ENCODE measurements at places on chromosomes 16 and 17.

DNA sequence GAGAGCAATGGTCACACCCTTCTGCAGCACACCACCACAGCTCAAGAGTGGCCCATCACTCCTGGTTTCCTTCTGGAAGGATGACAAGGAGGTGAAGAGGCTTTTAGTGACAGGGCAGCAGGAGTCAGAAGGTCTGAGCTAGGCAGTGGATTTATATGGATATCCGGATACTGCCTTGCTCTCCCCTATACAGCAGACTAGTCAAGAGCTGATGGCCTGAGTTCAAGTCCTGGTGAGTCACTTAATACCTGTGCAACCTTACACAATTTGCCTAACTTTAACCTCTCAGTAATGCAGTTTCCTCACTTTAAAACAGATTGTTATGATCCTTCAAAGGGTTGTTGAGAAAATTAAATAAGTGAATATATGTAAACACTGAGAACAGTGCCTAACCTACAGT, 22.9 kb downstream of the MYO18A start:
- DNase-seq, result no peak

- no peak for DNase-seq
Observed at GRCh38 chr16:2897110-2897509, 14.1 kb downstream of the FLYWCH2 start.

DNA sequence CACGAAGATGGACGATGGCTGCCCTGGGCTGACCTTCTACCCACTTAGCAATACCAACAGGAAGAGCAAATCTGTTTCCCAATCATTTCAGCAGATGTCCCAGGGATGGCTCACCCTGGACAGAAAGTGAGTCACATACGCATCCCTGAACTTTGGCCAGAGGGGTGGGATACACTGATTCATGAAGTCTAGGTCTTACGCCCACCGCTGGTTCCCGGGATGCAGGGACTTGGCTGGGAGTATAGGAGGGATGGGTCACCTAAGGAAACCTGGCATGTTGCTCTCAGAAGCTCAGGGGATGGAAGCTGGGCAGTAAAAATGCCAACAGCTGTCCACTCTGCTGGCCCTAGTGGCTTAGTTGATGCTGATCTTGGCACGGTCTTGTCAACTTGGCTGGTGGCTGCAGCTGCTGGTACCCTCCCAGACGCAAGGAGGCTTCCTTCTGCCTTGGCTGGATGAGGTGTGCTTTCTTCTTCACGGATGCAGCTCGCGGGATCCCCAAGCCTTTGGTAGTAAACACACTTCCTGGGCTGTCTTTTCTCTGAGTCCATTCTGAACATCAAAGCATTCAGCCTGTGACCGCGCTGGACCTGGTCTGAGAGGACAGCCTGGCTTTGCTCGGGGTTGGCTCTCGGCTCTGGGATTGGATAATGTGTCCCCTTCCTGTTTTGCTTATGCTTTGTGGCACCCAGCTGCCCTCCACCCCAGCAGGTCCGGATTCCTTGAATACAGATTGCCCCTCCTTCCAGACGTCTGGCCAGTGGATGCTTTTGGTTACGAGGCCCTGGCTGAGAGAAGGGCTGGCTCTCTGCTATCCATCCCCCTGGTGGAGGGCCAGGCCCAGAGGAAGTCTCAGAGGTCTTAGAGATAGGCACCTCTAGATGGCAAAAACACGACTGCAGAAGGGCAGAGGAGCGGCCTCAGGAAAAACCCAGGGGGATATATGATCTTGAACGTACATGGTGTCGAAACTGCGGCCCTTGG, 71.5 kb downstream of the RAP1GAP2 start:
- no peak for DNase-seq

DNA sequence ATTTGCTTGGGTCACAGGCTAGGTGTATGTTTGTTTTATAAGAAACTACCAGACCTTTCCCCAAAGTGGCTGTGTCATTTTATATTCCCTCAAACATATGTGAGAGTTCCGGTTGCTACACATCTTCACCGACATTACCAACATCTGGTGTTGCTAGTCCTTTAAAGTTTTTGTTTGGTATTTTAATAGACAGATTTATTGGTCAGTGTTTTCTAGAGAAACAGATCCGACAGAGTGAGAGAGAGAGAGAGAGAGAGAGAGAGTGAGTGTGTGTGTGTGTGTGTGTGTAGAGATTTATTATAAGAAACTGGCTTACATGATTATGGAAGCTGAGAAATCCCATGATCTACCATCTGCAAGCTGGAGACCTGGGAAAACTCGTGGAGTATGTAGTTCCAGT, 31.0 kb downstream of the LDHD start:
- DNase-seq, result no peak

DNA sequence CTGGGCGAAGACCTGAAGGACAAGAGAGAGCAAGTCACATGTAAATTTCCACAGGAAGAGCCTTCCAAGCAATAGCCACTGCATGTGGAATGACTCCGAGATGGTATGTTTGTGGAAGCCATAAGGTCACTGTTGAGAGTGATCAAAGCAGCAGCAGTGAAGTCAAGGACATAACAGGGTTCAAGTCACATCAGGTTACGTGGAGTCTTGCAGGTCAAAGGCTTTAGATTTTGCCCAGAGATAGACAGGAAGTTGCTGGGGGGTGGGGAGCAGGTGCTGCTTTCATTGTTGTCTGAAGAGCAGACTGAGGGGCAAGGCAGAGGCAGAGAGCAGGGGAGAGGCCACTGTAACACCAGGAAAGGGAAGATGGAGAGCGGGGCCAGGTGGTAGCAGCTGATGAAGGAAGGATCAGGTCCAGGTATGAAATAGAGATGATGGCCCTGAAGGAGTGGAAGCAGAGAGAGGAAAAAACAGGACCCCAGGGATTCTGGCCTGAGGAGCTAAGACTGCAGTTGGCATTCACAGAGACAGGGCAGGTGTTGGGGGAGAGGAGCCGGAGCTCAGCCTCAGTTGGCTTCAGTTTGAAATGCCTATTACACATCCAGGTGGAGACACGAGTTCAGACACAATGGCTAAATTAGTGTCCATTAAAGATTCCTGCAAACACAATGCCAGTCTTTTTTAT, 129.3 kb upstream of the AXIN2 start:
- DNase-seq, result no peak

DNA sequence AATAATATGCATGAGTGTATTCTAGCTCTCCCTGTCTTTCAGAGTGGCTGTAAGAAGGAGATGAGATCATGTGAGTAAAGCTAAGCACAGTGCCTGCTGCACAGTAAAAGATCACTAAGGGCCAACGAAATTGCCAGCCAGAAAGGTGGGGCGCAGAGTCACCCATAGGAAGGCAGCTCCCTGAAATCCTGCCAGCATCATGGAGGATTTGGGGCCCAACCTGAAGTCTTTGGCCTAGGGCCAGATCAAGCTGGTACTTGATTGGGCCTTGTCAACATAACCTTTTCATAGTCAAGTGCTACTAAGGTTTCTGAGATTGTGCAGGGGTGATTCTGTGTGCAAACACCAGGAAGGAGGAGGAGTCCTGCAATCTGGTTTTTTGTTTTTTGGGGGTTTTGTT, 16.5 kb downstream of the SCNN1B start:
- DNase-seq, result no peak

GRCh38 chr17:32777436-32777835, 99.5 kb downstream of the MYO1D start:
- DNase-seq, result no peak

DNA sequence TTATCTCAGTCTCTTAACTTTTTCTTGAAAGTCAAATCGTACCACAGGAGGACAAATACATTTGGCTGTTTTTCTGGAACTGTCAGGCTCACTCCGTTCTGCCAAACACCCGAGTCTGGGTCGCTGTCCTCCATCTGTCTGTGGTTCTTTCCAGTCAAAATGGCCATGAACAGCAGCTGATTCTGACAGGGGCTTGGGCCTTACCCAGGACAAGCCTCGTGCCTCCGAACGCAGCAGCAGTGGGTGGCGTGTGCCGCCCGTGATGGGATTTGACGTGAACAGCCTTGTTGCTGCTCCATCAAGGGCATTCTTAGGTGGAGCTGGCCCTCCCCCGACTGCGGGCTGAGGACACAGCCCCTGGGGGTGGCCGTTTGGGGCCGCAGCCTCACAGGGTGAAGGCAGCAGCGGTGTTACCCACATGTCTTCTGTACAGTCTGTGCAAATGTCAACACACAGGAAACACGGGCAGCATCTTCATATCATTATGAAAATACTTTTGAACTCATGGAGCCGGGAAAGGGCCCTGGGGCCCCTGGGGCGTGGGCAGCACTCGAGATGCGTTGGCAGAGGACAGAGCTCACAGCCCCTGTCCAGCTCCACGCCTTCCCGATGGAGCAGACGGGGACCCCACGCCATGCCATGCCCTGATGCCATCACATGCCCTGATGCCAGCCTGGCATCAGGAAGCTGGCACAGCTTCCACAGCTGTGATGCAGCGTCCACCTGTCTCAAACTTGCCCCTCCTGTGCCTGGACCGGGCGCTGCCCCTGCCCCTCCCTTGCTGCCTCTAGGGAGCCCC, 8.6 kb upstream of the ACSF3 start:
- no peak for DNase-seq

- no peak for DNase-seq
Observed at GRCh38 chr17:28053044-28053670, 10.7 kb downstream of the NLK start.

- DNase-seq, result no peak
Observed at GRCh38 chr17:67431249-67432015, 54.4 kb downstream of the PITPNC1 start.

DNA sequence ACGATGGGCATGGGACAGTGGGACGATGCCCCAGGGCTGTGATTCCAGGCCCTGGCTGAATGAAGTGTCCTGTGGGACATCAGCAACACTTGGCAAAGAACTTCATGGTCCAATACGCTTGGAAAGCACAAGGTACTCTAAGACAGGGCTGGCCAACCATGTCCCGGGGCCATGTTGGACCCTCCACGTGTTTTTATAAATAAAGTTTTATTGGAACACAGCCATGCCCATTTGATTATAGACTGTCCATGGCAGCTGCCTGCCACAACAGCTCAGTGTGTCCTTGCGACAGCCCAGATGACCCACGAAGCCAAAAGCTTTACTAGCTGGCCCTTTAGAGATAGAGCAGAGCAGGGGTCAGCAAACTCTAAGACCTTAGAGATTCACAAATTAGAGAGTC, 282.1 kb downstream of the C16orf95 start:
- no peak for DNase-seq

DNA sequence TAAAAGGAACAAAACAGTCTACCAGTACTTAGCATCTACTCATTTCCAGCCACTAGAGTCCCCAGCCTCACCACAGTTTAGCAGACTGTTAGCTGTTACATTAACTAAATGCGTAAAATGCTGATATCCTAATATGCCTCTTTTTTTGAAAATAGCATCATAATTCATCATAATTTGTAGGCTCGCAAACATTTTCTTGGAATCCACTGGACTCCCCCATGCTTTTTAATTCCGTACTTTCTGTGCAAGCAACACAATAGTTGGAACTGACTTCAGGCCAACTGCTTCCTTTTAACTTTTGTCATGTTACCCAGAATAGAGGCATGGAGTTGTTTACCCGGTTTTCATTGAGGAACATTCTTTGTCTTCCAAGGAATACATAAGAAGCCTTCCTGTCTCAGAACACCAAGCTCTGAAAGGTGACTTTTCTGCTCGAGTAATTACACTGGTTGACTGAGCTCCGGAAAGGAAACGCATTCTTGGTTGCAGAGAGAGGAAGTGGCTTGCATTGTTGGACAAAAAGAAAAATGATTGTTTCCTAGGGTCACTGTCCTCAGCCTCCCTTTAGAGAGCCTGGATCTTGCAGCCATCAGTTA, 30.9 kb upstream of the SEC14L1 start:
- no peak for DNase-seq

DNA sequence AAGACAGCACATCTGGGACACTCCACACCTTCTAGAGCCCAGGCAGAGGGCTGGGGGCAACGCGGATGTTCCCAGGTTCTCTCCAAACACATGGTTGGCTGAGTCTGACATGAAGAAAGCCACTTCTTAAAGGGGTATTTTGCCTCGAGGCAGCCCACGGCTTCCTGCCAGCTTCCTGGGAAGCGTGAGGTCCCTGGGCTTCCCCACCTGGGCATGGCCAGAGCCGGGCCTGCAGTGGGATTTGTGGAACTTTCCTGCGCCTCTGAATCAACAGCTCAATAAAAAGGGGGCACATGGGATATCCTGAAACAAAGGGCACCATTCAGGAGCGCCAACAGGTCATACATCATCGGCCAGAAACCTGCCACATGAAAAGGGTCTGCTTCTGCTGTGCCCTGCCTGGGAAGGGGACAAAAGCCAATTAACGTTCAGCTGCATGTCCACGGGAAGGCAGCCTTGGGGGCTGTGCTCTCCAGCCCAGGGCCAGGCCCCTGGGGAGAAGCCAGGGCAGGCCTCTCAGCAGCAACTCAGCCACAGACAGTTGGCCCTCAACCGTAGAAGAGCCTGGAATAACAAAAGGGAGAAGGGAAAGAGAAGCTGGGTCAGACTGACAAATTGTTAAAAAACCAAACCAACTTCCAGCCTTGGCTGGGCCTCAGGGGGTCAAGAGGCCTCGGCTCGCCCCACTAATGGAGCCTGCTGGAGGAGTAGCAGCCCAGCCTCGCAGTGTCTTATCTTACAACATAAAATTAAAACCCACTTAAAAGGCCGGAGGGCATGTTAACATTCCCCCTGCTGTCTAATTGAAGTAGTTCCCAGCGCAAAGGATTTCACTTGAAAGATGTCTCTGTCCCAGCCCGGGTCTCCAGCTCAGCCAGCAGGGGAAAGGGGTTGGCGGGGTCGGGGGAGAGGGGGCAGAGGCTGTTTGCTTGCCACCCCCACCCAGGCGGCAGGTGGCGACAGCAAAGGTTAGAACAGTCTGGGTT, 34.2 kb downstream of the TBX4 start:
- DNase-seq, result no peak

- no peak for DNase-seq
Observed at GRCh38 chr17:65730711-65731169, 169.3 kb upstream of the AXIN2 start.

- DNase-seq, result peak; percentile 65
Observed at GRCh38 chr17:82333279-82334171, at the start of gene SECTM1. TSS of gene SECTM1 (minus strand) at chr17:82333766. CDS start at chr17:82327240, 6,526 bp downstream.

DNA sequence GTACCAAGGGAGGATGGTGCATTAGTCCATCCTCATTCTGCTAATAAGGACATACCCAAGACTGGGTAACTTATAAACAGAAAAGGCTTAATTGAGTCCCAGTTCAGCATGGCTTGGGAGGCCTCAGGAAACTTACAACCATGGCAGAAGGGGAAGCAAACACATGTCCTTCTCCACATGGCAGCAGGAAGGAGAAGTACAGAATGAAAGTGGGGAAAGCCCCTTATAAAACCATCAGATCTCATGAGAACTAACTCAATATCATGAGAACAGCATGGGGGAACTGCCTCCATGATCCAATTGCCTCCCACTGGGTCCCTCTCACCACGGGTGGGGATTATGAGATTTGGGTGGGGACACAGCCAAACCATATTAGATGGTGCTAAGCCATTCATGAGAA, 84.5 kb downstream of the SEC14L1 start:
- no peak for DNase-seq

- peak; percentile 67 for DNase-seq
Observed at GRCh38 chr16:27505297-27506236, 44.1 kb downstream of the GTF3C1 start.

- peak; percentile 28 for DNase-seq
Observed at GRCh38 chr17:8371786-8372185, 4.7 kb downstream of the KRABD2 start.

- no peak for DNase-seq
Observed at GRCh38 chr17:51428668-51429495, 168.5 kb downstream of the UTP18 start.
